ENCODE measurements at places on chromosomes 3 and 15. TPM values are rescaled to one million over a fixed set of nuclear protein-coding genes. Genes with fewer than 3 reads are reported as not detected.

The HAPLN3 gene
- total RNA-seq = 4.0 TPM

The CADPS gene
- 6.2 TPM for total RNA-seq

The ACTR8 gene
- total RNA-seq = 34.1 TPM

The FRMD5 gene
- total RNA-seq = 2.3 TPM

The SKOR1 gene
- total RNA-seq = 0.34 TPM

The FHIT gene
- total RNA-seq = 8.9 TPM

The GRIP2 gene
- total RNA-seq = 1.6 TPM

The CLSTN2 gene
- 5.3 TPM for total RNA-seq

The CLDN1 gene
- total RNA-seq = 4.3 TPM

The SEMA6D gene
- total RNA-seq = 77.2 TPM

The PXK gene
- 19.5 TPM for total RNA-seq

The GPR27 gene
- total RNA-seq = 0.39 TPM

The CHRD gene
- total RNA-seq = 1.1 TPM

The PRR20G gene
- total RNA-seq = not detected

The HOMER2 gene
- 2.1 TPM for total RNA-seq

The FOXL2NB gene
- total RNA-seq = not detected

The CPN2 gene
- not detected for total RNA-seq

The COL7A1 gene
- 3.9 TPM for total RNA-seq

The ULK4 gene
- total RNA-seq = 9.5 TPM

The PRTG gene
- total RNA-seq = 0.78 TPM

Data from mucosa of descending colon (tissue), 3 donors.